ENCODE measurements at places on chromosomes 7 and 10. TPM values are rescaled to one million over a fixed set of nuclear protein-coding genes. Genes with fewer than 3 reads are reported as not detected.

MYL7 gene
- not detected for total RNA-seq

CACNA2D1 gene
- 0.03 TPM for total RNA-seq

DDX50 gene
- 41.3 TPM for total RNA-seq

- DNase-seq: no peak
Measured at GRCh38 chr10:21173802-21174714, 276.9 kb upstream of the NEBL start.

GRCh38 chr7:7565746-7566650 lies 686 bp upstream of the MIOS start:
- no peak for DNase-seq

DNA sequence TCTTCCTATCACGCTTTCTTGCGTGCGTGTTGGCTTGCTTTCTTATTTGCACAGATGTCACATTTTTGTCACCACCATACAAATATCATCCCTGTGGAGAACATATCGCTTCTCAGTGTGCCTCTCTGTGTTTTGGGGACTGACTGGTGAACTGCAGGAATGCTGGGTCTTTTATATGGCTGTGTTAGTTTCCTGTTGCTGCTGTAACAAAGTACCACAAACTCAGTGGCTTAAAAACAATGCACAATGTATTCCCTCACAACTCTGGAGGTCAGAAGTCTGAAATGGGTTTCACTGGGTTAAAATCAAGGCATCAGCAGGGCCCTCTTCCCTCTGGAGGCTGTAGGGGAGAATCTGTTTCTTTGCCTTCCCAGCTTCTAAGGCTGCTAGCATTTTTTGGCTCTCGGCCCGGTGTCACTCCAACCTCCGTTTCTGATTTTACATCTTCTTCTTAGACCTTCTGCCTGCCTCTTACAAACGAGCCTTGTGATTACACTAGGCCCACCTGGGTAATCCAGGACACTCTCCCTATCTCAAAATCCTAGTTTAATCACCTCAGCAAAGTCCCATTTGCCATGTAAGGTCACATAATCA lies 82.0 kb downstream of the LRMDA start:
- DNase-seq: no peak

All from T-cell (primary cell).